ENCODE measurements at places on chromosomes 5 and 9.

- no peak for DNase-seq
Observed at GRCh38 chr5:157748760-157749461, 5.4 kb downstream of the LSM11 start.

DNA sequence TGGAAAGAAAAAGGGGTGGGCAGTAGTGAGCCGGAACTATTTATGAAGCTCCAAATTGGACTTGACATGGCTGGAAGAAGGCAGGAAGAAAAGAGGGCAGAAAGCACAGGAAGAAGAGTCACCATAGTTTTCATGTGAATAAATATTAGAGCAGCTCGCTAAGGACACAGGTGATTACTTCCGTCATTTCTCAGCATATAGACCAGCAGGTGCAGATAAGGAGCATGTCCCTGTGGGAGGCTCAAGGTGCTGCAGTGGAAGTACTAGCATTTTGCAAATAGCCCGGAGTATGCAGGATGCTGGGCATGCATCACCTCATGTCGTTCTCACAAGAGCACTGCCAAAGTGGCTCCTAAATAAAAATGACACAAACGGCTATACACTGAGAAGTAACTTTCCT is 71.3 kb upstream of the HTR4 start:
- no peak for DNase-seq

DNA sequence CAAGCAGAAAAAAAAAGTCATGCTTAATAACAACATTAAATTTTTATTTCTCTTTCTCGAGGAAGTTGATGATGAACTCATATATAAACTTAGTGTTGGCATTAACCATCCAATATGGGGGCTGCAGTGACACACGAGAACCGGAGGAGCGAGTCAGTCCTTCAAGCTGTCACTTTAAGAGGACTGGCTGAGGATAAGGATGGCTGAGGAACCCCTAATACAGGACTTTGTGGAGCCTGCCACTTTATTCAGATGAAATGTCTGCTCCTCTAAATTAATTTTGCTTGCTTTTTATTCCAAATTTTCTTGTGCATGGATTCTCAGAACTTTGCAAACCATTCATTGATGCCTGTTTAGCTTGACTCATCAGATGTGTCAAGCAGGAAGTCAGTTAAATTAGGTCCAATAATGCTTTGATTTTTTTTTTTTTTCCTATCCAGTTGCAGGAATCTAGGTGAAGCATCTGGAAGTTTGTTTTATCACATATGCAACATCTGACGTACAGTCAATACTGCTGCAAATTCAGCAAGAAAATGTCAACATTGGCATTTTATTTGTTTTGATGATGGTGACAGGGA is 144.2 kb upstream of the COL5A1 start:
- no peak for DNase-seq

- DNase-seq, result no peak
Observed at GRCh38 chr9:14627513-14627912, 65.7 kb downstream of the ZDHHC21 start.

Data from stimulated activated CD8-positive, alpha-beta memory T cell treated with anti-CD3 and anti-CD28 coated beads, Interleukin-4, amount 100 ng/mL, for 48 hours (primary cell).